Vagina (tissue), 2 donors: ENCODE measurements at places on chromosomes 1 and 21.

DNA sequence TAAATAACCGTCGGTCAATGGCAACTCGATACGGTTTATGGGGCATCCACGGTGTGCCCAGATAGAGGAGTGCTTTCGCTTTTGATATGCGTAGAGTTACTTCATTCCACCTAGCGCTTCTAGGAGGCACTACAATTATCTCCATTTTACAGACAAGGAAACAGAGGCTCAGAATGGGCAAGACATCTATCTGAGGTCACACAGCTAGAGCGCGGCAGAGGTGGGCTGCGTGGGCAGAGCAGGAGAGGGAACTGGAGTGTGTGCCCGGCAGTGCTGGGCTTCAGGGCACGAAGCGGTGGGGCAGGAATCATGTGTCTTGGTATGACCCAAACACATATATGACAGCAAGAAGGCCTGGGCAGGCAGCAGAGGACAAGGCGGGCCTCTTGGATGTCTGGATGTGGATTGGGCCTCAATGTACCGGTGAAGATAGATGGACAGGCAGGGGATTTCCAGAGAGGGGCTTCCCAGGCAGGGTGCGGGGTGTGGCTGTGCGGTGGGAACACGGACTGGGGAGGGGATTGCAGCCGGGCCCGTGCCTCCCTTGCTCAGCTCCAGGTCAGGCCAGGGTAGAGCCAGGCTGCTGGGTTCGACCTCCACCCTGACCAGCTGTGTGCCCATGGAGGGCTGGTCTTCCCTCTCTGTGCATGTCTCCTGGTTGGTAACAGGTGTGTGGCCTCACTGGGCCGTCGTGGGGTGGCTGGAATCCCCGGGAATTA, 21.2 kb downstream of the TP73 start:
- no peaks in the 10 kb centered on the region for H3K27me3 ChIP-seq
- H3K4me1 ChIP-seq, result peaks cover 8% of the 10 kb centered on the region
- DNase-seq, result no peak
- H3K36me3 ChIP-seq, result no peaks in the 10 kb centered on the region
- no peak overlapping the region for H3K4me3 ChIP-seq

DNA sequence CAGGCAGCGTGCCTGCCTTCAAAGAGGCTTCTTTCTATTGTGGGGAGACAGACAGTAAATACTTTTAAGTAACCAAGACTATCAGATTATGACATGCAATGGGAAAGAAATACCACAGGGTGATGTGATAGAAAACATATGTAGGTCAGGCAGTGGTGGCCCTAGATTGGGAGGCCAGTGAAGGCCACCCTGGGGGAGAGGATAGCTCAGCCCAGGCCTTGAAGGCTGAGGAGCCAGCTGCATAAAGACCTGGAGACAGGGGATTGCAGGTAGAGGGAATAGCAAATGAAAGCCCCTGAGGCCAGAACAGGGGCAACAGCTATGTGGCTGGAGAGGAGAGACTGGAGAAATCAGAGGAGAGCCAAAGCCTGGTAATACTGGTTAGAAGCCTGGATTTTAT, 4.0 kb downstream of the SOX13 start:
- H3K4me1 ChIP-seq, result peaks cover 75% of the 10 kb centered on the region
- no peaks in the 10 kb centered on the region for H3K36me3 ChIP-seq
- H3K4me3 ChIP-seq, result no peak overlapping the region
- no peak for DNase-seq
- peak overlapping the region; percentile 97 for H3K27ac ChIP-seq
- no peaks in the 10 kb centered on the region for H3K27me3 ChIP-seq

DNA sequence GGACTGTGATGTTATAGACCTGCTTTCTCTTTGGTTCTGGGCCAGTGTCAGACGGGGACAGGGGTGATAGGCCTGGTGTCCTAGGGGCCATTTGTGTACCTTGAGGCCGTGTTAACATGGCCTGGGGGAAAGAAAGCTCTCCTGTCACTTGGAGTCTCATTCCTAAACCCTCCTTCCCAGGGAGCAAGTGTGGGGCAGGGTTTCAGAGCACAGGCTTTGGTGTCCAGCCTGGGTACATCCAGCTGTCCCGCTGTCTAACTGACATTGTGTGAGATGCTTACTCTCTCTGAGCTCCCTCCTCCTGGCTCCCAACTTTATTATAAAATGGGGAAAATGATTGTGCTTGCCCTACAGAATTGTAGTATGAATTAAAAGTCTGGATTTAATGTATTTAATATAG, 32.6 kb upstream of the EPHA8 start:
- H3K4me3 ChIP-seq, result no peak overlapping the region
- peak overlapping the region; percentile 43 for H3K27ac ChIP-seq

GRCh38 chr1:181789395-181789794, 272.1 kb downstream of the ZNF648 start:
- H3K4me3 ChIP-seq, result no peak overlapping the region
- H3K27me3 ChIP-seq, result no peaks in the 10 kb centered on the region
- H3K27ac ChIP-seq, result no peak overlapping the region
- H3K4me1 ChIP-seq, result no peaks in the 10 kb centered on the region

DNA sequence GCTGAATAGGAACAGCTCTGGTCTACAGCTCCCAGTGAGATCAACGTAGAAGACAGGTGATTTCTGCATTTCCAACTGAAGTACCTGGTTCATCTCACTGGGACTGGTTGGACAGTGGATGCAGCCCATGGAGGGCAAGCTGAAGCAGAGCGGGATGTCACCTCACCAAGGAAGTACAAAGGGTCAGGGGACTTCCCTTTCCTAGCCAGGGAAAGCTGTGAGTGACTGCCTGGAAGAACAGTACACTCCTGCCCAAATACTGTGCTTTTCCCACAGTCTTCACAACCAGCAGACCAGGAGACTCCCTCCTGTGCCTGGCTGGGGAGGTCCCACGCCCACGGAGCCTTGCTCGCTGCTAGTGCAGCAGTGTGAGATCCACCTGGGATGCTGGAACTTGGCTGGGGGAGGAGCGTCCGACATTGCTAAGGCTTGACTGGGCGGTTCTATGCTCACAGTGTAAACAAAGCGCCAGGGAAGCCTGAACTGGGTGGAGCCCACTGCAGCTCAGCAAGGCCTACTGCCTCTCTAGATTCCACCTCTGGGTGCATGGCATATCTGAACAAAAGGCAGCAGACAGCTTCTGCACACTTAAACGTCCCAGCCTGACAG, 14.7 kb downstream of the CR1L start:
- H3K4me3 ChIP-seq, result no peak overlapping the region
- H3K27me3 ChIP-seq, result no peaks in the 10 kb centered on the region
- H3K27ac ChIP-seq, result no peak overlapping the region

DNA sequence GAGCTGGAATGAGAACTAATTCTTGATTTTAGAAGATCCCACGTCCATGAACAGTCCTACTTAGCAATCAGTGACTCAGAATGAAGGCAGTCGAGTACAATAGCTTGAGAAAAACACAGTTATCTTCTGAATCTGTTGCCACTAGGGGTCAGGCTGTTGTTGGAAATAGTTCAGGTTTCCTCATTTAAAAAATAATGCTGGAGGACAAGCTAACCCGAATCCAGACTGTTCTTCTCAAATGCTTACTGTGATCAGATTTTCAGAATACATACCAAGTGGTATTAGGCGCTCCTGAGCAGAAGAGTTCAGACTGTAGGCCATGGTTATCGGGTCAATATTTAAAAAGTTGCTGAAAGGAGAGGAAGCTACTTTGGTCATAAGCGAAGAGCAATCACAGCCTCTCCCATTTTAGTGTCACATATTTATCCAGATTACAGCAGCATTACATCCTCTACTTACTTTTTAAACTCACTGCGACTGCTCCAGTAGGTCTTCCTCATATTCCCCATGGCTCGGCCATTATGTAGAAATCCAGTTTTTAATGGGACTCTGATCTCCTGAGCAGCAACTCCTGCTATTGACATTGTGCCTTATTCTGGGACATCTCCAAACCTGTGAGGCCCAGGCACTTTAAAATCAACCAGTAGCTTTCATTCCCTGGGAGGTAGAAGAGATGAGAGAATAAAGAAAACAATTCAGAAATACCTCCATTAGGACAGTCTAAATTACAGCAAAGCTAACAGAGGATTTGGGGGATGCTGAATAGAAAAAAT, 10.9 kb downstream of the ERRFI1 start:
- DNase-seq, result no peak
- no peaks in the 10 kb centered on the region for H3K27me3 ChIP-seq
- peaks cover 48% of the 10 kb centered on the region for H3K4me1 ChIP-seq
- no peak overlapping the region for H3K4me3 ChIP-seq
- H3K36me3 ChIP-seq, result no peaks in the 10 kb centered on the region

- H3K4me1 ChIP-seq, result no peaks in the 10 kb centered on the region
- no peak overlapping the region for H3K4me3 ChIP-seq
- DNase-seq, result no peak
- H3K36me3 ChIP-seq, result no peaks in the 10 kb centered on the region
These were observed 16.9 kb upstream of the PTTG1IP start for GRCh38 chr21:44890338-44890931.

DNA sequence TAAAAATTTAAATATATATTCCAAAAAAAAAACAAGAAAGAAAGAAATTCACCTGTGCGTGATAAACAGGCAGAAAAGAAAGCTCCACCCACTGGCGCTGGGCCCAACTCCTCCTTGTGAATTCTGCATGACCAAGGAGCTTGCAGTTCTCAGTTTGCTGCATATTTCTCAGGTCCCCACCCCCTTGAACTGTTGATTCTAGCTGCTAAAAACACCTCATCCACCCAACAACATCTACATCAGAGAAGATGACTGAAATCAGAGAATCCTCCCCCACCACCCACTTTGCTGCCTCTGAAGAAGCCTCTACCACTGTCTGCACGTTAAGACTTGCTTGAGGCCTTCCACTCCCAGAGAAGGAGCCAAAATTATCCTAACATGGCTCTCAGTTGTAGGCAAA, 104.8 kb downstream of the RGS2 start:
- DNase-seq, result no peak
- H3K4me1 ChIP-seq, result no peaks in the 10 kb centered on the region
- no peaks in the 10 kb centered on the region for H3K27me3 ChIP-seq
- H3K36me3 ChIP-seq, result no peaks in the 10 kb centered on the region

DNA sequence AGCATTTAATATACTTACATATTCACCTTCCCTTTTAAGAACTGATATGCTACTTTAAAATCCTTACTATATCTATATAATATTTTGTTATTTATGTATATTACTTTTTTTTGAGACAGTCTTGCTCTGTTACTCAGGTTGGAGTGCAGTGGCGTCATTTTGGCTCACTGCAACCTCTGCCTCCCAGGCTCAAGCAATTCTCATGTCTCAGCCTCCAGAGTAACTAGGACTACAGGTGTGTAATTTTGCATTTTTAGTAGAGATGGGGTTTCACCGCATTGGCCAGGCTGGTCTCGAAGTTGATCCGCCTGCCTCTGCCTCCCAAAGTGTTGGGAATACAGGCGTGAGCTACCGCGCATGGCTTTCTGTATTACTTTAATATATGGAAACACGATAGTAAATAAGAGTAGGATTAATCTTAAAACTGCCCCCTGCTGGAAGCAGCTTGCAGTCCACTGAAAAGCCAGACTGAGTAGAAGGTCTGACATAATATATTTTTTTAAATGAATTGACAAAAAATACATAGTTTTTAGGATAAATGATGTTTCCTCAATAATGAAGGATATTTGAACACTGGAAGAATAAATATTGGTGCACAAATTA, 24.4 kb downstream of the RCAN3 start:
- no peaks in the 10 kb centered on the region for H3K27me3 ChIP-seq
- no peak overlapping the region for H3K4me3 ChIP-seq
- no peaks in the 10 kb centered on the region for H3K36me3 ChIP-seq

- no peaks in the 10 kb centered on the region for H3K27me3 ChIP-seq
- no peak overlapping the region for H3K27ac ChIP-seq
- no peak for DNase-seq
- peaks cover 15% of the 10 kb centered on the region for H3K4me1 ChIP-seq
These were observed 33.3 kb downstream of the ALG14 start for GRCh38 chr1:95039360-95040031.

GRCh38 chr1:180254854-180255253, 24.8 kb downstream of the LHX4 start:
- H3K36me3 ChIP-seq, result no peaks in the 10 kb centered on the region
- no peak overlapping the region for H3K4me3 ChIP-seq
- no peak overlapping the region for H3K27ac ChIP-seq
- DNase-seq, result no peak
- H3K4me1 ChIP-seq, result no peaks in the 10 kb centered on the region

- DNase-seq, result no peak
- H3K36me3 ChIP-seq, result no peaks in the 10 kb centered on the region
- no peak overlapping the region for H3K4me3 ChIP-seq
- H3K27ac ChIP-seq, result no peak overlapping the region
- no peaks in the 10 kb centered on the region for H3K27me3 ChIP-seq
These were observed 79.2 kb downstream of the NIBAN1 start for GRCh38 chr1:184895086-184895485.

DNA sequence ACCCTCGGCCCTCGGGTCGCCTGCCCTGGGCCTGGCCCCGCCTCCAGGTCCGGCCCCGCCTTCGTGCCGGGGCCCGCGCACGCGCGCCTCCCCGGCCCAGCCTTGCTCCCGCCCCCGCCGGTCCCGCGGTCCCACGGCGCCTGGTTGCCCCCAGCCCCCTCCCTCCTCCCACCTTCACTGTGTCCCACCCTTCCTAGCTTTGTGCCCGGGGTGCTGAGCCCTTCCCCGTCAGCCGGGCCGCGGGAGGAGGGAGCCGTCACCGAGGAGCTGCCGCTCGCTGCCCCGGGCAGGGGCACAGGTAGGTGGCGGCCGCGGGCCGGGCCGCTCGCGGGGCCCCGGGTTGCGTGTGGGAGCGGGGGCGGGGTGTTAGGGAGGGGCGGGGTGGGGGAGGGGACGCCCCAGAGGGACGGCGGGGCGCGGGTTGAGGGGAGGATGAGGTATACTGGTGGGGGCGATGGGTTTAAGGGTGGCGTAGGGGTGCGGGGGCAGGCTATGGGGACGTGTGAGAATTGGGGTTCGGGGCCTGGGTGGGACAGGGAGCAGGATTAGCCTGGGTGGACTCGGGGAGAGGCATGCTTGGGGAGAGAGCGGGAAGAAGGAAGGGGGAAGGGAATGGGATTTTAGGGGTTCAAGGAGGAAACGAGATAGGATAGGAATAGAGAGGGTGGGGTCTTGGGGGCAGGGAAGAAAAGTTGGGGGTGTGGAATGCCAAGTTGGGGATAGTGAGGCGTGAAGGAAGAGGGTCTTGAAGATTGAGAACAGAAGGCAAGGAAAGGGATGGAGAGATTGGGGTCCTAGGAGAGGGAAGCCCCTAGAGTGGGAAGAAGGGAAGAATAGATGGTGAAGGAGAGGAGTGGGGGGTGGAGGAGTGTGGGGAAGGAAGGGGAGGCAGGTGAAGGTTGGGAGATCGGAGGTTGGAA, at the start of gene LRRC42:
LRRC42 (plus strand) TSS at position 99 of the 920 bp plus-strand sequence. CDS start 5,650 bp downstream, outside the sequence.
- H3K27me3 ChIP-seq, result no peaks in the 10 kb centered on the region
- DNase-seq, result no peak
- peak within 1 kb of the TSS; percentile 86 for H3K4me3 ChIP-seq
- no peaks in the 10 kb centered on the region for H3K36me3 ChIP-seq
- H3K4me1 ChIP-seq, result peaks cover 47% of the 10 kb centered on the region
- H3K27ac ChIP-seq, result peak within 1 kb of the TSS; percentile 87

- no peaks in the 10 kb centered on the region for H3K4me1 ChIP-seq
- no peak overlapping the region for H3K27ac ChIP-seq
- DNase-seq, result no peak
- no peak overlapping the region for H3K4me3 ChIP-seq
- no peaks in the 10 kb centered on the region for H3K27me3 ChIP-seq
- H3K36me3 ChIP-seq, result no peaks in the 10 kb centered on the region
These were observed 239.3 kb upstream of the KCNK2 start for GRCh38 chr1:214843281-214843680.

- no peaks in the 10 kb centered on the region for H3K27me3 ChIP-seq
- no peak overlapping the region for H3K4me3 ChIP-seq
- no peaks in the 10 kb centered on the region for H3K36me3 ChIP-seq
These were observed 6.6 kb upstream of the HES4 start for GRCh38 chr1:1006305-1007159.
